COR-L47 (cell line): ENCODE measurements at places on chromosomes 7 and 10.
A peak's percentile ranks its signal among the peaks of the same experiment; 100 is the strongest.

- peak; percentile 37 for DNase-seq
Measured at GRCh38 chr10:52818019-52818418, 45.4 kb upstream of the MBL2 start.

- DNase-seq: no peak
Measured at GRCh38 chr7:94949532-94949931, 42.1 kb downstream of the PPP1R9A start.

GRCh38 chr10:91587710-91588638 lies 44.9 kb downstream of the PPP1R3C start:
- no peak for DNase-seq

DNA sequence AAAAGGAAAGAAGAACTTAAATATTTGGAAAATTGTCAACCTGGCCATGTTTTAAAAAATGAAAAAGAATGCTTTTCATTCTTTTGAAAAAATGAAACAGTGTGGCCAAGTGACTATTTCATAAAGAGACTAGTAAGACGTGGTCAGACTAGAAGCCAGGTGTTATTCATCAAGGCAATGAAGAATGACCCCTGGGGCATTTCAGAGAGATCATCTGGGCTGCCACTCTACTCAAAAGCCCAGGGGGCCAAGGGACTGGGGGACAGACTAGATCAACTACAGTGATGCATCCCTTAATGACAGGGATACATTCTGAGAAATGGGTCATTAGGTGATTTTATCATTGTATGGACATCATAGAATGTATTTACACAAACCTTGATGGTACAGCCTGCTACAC lies 199.4 kb downstream of the STK31 start:
- DNase-seq: no peak

GRCh38 chr7:73354196-73354595 lies 26.2 kb downstream of the FKBP6 start:
- DNase-seq: no peak

- DNase-seq: no peak
Measured at GRCh38 chr10:78176320-78177317, 143.0 kb downstream of the RPS24 start.

GRCh38 chr10:106761906-106762305 lies 402.6 kb downstream of the SORCS1 start:
- DNase-seq: no peak

- no peak for DNase-seq
Measured at GRCh38 chr10:59578741-59579140, 130.9 kb downstream of the SLC16A9 start.

GRCh38 chr10:29610876-29611647 lies 23.7 kb downstream of the SVIL start:
- no peak for DNase-seq

DNA sequence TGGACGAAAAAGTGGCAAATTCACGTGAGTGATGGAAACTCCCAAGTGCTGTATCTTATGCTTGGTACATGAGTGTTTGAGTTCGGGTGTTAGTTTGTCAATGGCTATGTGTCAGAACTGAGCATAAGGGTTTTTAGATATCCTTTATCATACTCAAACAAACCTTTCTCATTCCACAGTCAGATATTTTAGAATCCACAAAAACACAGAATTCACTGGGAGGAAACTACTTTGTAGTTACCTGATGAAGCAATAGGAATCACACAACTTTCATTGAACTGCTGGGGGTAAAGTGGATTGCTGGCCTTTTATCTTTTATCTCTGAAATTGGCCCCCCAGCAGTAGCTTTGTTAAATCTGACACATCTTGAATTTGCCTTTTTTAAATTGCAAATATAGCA lies 64.0 kb downstream of the DKK1 start:
- no peak for DNase-seq

GRCh38 chr7:115674467-115675024 lies 356.0 kb downstream of the TFEC start:
- DNase-seq: no peak

DNA sequence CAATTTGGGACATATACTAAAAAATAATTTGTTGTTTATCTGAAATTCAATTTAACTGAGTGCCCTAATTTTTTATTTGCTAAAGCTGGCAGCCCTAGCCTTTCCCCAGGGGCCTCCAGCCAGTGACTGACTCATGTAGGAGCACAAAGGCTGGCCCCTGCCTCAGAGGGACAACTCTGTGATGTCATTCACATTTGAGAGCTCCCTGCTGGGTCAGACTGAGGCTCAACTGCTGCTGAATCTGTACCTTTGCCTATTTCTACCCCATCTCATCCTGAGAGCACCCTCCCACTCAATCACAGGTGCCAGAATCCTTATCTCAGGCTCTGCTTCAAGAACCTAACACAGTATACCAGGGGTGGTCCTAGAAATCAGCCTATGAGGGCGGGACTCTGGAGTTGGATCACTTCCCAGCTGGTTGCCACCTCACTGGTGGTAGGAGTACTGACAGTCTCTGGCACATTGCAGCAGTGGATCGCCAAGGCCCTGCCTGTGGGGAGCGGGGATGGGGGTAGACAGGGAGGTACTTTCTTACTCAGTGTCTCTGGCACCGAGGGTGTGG lies 11.6 kb downstream of the GCK start:
- peak; percentile 24 for DNase-seq

DNA sequence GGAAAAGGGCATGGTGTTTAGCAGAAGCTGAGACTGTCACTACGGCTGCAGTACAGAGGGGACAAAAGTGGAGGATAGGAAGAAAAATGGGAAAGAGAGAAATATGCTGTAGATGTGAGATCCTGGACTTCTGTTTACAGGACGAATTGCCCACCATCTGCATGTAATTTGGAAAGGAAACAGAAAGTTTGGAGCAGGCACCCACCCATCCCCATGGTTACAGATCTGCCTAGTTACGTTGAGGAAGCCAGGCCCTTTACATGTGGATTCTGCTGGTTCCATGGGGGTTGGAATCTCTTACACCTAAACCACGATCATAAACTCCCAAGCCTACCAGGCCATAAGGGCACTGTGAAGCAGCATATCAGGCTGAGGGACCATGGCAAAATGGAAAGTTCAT lies 84.3 kb downstream of the WDFY4 start:
- no peak for DNase-seq

- DNase-seq: no peak
Measured at GRCh38 chr10:27344568-27345454, 104.2 kb upstream of the ACBD5 start.

- no peak for DNase-seq
Measured at GRCh38 chr10:15684768-15685167, 35.0 kb downstream of the ITGA8 start.

DNA sequence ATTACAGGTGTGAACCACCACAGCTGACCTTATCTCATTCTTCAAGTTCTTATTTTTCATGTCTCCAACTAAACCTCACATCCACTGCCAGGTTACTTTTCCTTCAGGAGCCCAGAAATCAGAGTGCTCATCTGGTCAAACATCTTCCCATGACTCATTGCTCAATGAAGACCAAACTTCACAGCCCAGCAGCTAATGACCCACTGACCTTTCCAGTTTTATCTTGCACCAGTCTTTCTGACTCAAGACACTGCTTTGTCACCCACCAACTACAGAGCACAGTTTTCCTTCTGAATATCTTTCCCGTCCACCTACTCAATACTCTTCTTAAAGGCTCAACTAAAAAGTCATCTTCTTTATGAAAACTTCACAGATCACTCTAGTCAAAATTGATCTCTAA lies 245.1 kb downstream of the CHCHD3 start:
- no peak for DNase-seq

DNA sequence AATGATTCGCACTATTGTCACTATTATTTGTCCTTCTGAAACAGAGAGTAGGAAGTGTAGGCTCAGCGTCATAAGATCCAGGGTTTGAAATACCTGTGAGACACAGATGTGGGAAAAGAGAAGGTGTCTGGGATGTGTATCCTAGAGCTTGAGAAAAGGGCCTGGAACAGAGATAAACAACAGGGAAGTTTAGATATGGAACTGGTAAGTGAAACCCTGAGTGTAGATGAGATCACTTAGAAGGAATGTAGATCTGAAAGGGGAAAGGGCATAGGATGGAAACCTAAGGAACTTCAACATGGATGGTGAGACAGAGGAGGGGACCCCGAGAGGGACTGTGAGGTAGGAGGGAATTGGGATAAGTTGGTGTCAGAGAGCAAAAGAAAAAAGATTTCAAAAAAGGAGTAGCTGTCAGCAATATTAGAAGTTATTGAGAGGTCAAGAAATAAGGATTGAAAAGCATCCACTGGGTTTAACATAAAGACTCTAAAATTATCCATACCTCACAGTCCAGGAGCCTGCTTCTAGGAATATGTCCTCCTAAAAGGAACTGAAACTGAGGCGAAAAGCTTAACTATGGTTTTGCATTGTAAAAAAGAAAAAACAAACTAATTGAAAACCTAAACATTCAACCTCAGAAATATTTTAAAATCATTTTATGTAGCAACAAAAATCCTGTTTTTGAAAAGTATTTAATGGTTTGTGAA lies 119.2 kb upstream of the NPVF start:
- DNase-seq: no peak

- no peak for DNase-seq
Measured at GRCh38 chr7:107327986-107328569, 141.8 kb upstream of the GPR22 start.

DNA sequence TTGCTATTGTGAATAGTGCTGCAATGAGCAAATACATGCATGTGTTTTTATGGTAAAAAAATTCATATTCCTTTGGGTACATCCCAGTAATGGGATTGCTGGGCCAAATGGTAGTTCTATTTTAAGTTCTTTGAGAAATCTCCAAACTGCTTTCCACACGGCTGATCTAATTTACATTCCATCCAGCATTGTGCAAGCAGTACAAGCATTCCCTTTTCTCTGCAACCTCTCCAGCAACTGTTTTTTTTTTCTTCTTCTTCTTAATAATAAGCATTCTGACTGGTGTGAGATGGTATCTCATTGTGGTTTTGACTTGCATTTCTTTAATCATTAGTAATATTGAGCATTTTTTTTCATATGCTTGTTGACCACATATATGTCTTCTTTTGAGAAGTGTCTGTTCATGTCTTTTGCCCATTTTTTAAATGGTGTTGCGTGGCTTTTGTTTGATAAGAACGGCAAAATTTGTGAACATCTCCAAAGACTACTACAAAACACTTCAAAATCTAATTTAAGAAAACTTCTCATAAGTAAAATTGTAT lies 136.1 kb upstream of the MYO3A start:
- DNase-seq: no peak

GRCh38 chr10:78568620-78569019 lies 500.1 kb upstream of the ZMIZ1 start:
- no peak for DNase-seq

- no peak for DNase-seq
Measured at GRCh38 chr10:51103554-51104217, 29.4 kb downstream of the PRKG1 start.

DNA sequence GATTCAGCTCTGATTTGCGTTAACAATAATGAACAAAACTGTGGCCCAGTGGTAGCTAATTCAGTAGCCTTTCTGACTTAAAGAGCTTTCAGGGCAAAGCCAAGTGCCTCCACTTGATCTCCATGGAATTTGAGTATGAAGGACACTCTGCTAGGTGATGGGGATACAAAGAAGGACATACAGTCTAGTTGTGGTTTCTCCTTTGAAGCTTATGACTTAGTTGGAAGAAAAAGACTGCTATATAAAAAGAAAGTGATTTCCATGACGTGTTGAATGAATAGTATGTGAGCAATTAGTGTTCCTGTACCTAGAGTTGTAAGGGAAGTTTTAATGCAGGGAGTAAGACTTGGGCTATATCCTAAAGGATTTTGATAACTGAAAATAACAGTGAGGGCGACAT lies 8.3 kb downstream of the PDCD4 start:
- DNase-seq: no peak

DNA sequence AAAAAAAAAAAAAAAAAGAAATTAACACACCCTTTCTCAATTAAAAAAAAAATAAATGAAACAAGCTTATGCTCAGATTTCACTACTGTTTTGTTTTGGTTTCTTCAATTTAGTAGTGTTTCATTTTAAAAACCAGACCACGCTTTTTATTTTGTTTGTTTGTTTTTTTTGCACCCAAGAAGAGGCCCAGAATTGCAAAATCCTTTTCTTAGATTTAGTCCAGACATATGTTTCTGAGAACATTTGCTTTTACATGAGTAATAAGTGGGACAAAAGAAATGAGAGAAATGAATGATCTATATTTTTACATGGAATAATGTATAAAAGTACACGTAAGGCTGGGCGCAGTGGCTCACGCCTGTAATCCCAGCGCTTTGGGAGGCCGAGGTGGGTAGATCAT lies 34.5 kb upstream of the CAMK1D start:
- no peak for DNase-seq

- no peak for DNase-seq
Measured at GRCh38 chr10:82358486-82359099, 483.6 kb downstream of the NRG3 start.

DNA sequence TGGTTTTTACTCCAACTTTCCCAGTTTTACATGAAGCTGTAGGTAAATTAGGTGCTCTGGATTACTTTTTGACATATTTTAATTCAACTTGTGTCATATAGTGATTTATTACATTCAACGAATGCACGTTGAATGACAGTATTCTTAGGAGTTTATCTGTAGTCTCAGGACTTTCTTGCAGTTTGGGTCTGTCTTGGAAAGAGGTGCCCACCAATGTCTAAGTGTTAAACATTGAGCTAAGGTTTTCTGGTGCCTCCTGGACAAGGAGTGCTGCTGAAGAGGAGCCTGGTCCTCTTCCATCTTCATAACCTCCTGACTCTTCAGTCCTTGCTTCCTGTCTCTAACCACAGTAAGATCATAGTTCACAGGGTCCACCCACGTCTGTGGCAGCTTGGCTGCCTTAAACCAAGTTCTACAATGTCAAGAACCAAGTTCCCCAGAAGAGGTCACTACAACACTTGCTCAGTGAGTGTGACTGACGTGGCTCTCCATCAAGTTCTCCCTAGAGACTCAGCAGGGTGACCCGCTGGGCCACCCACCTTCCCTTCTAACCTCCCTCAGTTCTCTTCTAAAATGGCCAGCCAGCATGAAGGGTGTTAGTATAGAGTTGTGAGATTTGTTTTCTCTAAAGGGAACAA lies 6.1 kb downstream of the NPY start:
- DNase-seq: peak; percentile 62

DNA sequence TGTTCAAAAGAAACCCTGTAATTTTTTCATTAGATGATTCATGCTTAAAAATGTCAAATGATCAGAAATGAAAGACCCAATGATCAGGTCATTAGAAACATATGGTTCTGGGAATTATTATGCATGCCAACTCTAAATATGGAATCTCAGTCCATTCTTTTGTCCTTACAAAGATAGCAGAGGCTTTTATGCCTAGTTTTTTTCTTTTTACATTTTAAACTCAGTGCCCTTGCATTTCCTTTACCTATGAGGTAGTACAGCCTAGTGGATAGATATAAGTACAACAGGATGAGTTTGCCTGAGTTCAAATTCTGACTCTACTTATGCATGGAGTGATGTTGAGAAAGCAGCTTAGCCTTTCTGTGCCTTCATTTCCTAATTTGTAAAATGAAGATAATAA lies 392.9 kb downstream of the SUGCT start:
- no peak for DNase-seq

DNA sequence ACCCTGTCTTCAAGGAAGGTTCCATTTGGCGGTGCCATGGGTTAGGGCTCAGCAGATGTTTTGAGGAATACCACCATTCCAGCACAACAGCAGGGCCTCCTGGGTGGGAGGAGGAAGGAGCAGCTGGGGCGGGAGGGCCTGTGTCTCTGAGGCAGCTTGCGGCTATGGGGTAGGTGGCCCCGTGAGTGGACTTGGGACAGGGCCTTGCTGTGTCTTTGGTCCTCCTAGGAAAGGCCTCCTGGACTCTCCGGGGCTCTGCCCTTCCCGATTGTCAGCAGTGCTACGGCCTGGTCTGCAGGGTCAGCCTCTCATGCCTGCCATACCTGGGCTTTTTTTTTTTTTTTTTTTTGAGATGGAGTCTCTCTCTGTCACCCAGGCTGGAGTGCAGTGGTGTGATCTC lies 96.7 kb downstream of the PAXIP1 start:
- DNase-seq: no peak
